ENCODE measurements at places on chromosomes 12 and 14.
A peak's percentile ranks its signal among the peaks of the same experiment; 100 is the strongest.

GRCh38 chr14:71497645-71498086, 434.6 kb upstream of the RGS6 start:
- DNase-seq: no peak
- H3K27ac ChIP-seq: peak overlapping the region; percentile 60
- H3K4me1 ChIP-seq: peaks cover 53% of the 10 kb centered on the region
- peaks cover 2% of the 10 kb centered on the region for H3K36me3 ChIP-seq
- H3K4me3 ChIP-seq: no peak overlapping the region

GRCh38 chr12:123351349-123351748, 13.3 kb downstream of the SBNO1 start:
- no peak overlapping the region for H3K4me3 ChIP-seq
- H3K36me3 ChIP-seq: no peaks in the 10 kb centered on the region
- no peaks in the 10 kb centered on the region for H3K27me3 ChIP-seq
- peaks cover 12% of the 10 kb centered on the region for H3K4me1 ChIP-seq

DNA sequence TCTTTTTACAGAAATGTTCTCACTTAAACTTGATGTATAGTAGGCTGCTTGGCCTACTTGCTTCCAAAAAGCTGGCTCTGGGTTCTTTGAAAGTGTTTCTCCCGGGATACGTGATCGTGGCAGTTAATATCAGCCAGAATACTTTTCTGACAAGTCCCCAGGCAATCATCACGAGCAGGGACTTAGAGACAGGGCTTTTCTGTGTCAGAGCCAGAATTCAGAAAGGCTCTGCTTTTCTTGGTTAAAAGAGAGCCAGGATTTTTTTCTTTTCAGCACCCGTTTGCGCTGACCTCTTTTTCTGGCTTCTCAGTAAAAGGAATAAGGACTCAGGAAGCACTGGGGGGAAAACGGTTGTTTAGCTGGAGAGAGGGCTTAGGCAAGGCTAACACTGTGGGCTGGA, 57.8 kb upstream of the ARHGAP5 start:
- DNase-seq: no peak
- no peak overlapping the region for H3K27ac ChIP-seq
- no peak overlapping the region for H3K4me3 ChIP-seq
- H3K36me3 ChIP-seq: no peaks in the 10 kb centered on the region
- H3K27me3 ChIP-seq: no peaks in the 10 kb centered on the region
- no peaks in the 10 kb centered on the region for H3K4me1 ChIP-seq

- no peaks in the 10 kb centered on the region for H3K27me3 ChIP-seq
- H3K36me3 ChIP-seq: peaks cover 9% of the 10 kb centered on the region
- DNase-seq: no peak
- H3K4me1 ChIP-seq: peaks cover 7% of the 10 kb centered on the region
Measured at GRCh38 chr12:88206601-88207000, 64.5 kb downstream of the TMTC3 start.

DNA sequence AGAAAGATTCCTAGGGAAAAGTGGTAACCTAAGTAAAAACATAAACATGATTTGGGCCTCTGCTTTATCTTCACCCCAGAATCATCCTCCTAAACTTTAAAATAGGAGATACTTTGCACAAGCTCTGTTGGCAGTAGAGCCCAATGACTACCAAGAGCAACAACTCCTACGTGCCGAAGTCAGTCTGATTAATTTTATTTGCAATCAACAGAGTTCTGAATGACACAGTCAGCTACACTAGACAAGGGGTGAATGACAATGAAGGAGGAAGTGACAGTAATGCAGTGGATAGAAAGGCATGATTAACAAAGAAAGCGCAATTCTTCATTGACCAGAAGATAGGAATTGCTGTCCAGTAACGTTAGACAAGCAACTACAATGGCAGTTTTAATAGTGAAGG, 957.9 kb upstream of the USP15 start:
- DNase-seq: no peak
- H3K27me3 ChIP-seq: no peaks in the 10 kb centered on the region
- no peaks in the 10 kb centered on the region for H3K4me1 ChIP-seq
- no peak overlapping the region for H3K27ac ChIP-seq

DNA sequence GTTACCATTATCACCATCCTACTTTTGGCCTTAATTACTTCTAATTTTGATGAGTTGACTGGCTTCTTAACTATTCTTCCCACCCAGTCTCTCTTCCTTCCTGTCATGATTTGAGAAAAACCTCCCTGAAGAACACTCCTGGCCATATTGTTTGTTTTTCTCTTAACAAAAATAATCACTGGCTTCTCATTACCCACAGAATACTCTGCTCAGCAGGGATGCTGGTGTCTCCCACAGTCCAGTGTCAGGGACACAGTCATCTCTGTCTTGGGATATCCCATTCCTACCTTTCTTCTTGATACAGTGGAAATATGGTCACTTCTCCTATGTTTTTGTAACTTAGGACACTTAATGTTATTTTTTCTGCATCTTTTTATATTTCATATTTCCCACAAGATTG, 103.7 kb downstream of the SRGAP1 start:
- no peaks in the 10 kb centered on the region for H3K27me3 ChIP-seq
- peaks cover 31% of the 10 kb centered on the region for H3K4me1 ChIP-seq
- H3K36me3 ChIP-seq: peaks cover 1% of the 10 kb centered on the region
- no peak overlapping the region for H3K27ac ChIP-seq

GRCh38 chr14:54808326-54809161, 94.1 kb downstream of the GCH1 start:
- H3K36me3 ChIP-seq: no peaks in the 10 kb centered on the region
- no peak overlapping the region for H3K27ac ChIP-seq
- DNase-seq: no peak

GRCh38 chr14:37196604-37197420, 925 bp upstream of the MIPOL1 start:
- no peaks in the 10 kb centered on the region for H3K36me3 ChIP-seq
- peak overlapping the region; percentile 98 for H3K27ac ChIP-seq
- no peak for DNase-seq
- H3K4me3 ChIP-seq: peak overlapping the region; percentile 93
- peaks cover 7% of the 10 kb centered on the region for H3K27me3 ChIP-seq

- H3K27ac ChIP-seq: no peak overlapping the region
- peak overlapping the region; percentile 92 for H3K4me3 ChIP-seq
Measured at GRCh38 chr12:57592551-57593165, 1.7 kb downstream of the PIP4K2C start.

GRCh38 chr12:45273717-45274271, 57.9 kb downstream of the ANO6 start:
- peaks cover 48% of the 10 kb centered on the region for H3K4me1 ChIP-seq
- no peak overlapping the region for H3K27ac ChIP-seq
- H3K36me3 ChIP-seq: no peaks in the 10 kb centered on the region
- DNase-seq: no peak
- H3K27me3 ChIP-seq: no peaks in the 10 kb centered on the region

- no peak for DNase-seq
- peaks cover 10% of the 10 kb centered on the region for H3K27me3 ChIP-seq
- H3K27ac ChIP-seq: peak overlapping the region; percentile 79
- no peaks in the 10 kb centered on the region for H3K36me3 ChIP-seq
Measured at GRCh38 chr12:107514887-107515445, 170.6 kb upstream of the PWP1 start.
